ENCODE measurements at places on chromosomes 6 and 20.

GRCh38 chr20:57117296-57117695 lies 149.1 kb downstream of the BMP7 start:
- DNase-seq: no peak

GRCh38 chr6:167506443-167507301 lies 181.8 kb downstream of the TTLL2 start:
- no peak for DNase-seq

GRCh38 chr6:52098721-52099120 lies 11.3 kb upstream of the PKHD1 start:
- DNase-seq: no peak

- DNase-seq: peak; percentile 37
These were observed 1.4 kb downstream of the BTN1A1 start for GRCh38 chr6:26501482-26501986.

DNA sequence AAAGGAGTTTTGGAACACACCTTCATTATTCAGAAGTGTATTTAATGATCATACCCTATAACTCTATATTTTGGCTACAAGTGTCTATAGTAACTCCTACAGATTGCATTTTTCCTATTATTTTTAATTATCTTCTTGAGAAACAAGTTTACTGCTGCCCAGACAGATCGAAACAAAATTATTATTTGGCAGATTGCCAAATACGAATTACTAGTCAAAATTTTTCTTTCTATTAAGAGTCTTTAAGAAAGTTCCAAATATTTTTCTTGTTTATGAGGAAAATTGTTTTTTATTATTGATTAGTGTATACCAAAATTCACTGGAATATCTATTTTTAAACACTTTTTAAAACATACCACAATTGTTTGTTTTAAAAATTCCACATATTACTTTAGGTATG lies 821.9 kb upstream of the SLC35B3 start:
- DNase-seq: no peak

- DNase-seq: no peak
These were observed 333.8 kb downstream of the PKHD1 start for GRCh38 chr6:51753635-51754034.

Data from CD4-positive, alpha-beta T cell treated with Interleukin-4 for 1 hour (primary cell).